ENCODE measurements at places on chromosomes 4 and X.

- no peak for DNase-seq
These were observed 5.4 kb downstream of the CTBP1 start for GRCh38 chr4:1243451-1244080.

- no peak for DNase-seq
These were observed 43.2 kb upstream of the NKX1-1 start for GRCh38 chr4:1449475-1449832.

DNA sequence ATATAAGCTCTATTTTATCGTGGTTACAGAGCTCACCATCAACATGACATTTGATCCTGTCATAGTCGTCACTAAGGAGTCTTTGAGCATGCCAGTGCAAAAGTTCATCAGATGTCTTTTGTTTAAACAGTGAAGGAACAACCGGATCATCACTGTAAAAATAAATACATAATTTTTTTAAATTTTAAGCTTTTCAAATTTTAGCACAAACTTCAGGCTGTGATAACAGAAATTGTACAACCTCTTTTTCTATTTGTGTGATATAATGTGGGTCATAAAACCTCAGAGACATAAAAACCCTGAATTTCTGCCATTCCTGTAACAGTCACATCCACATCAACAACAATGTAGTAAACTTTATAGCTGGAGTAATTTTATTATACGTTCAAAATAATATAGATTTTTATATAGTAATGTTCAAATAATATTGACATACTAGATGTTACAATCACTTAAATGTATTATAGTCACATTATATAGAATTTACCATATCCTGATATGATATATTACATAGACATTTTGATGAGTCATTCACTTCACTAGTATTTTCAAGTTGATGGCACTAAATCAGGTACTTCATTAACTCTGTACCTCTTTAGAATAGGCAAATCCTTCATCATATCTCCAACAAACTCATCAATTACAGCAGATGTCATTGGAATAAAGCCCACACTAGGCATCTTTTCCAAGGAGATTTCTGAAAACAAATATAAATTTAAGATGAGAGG lies 47.7 kb downstream of the DDX60L start:
- DNase-seq: no peak

- DNase-seq: no peak
These were observed 55.7 kb upstream of the CLNK start for GRCh38 chr4:10740251-10740650.

DNA sequence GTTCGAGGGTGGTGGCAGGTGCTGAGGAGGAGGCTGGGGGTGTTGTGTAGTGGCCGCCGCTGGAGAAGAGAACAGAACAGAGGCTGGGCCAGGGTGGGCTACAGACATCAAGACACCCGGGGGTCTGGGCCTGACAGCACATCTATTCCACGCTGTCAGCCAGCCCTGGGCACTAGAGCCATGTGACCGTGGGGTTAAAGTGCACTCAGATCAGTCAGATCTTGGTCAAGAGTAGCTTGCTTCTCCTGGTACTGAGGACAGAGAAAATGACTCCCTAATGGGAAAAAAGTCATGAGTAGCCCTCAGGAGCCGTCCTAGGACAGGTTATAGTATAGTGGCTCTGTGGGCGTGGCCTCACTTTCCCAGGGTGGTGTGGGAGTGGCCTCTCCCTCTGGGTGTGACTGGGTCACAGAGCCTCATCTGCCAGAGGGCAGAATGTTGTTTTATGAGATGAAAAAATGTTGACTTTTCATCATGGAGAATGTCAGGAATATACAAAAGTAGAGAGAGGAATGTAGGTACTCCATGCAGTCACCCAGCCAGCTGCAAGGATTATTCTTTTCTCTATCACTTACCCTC lies 19.4 kb downstream of the TRMT44 start:
- DNase-seq: no peak

- DNase-seq: no peak
These were observed 92.5 kb downstream of the GASK1B start for GRCh38 chr4:158080354-158080753.

GRCh38 chr4:141406237-141406636 lies 185.5 kb downstream of the ZNF330 start:
- DNase-seq: no peak

DNA sequence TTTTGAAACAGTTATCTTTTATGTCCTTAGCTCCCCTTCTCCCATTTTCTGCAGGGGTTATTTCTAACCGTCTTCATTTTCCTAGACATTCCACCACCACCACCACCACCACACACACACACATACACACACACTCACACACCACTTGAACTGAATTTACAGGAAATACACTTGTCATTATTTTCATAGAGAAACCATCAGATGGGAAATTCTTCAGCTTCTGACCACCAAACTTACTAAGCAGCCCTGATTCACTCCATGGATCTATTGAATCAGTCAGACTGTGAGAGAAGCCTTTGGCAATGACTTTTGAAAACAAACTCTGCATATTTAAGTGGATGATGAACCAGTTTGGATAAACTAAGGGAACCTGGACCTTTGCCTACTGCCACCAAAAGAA lies 210.1 kb upstream of the NHS start:
- DNase-seq: no peak

GRCh38 chr4:125244848-125245450 lies 69.8 kb upstream of the FAT4 start:
- DNase-seq: peak; percentile 26

DNA sequence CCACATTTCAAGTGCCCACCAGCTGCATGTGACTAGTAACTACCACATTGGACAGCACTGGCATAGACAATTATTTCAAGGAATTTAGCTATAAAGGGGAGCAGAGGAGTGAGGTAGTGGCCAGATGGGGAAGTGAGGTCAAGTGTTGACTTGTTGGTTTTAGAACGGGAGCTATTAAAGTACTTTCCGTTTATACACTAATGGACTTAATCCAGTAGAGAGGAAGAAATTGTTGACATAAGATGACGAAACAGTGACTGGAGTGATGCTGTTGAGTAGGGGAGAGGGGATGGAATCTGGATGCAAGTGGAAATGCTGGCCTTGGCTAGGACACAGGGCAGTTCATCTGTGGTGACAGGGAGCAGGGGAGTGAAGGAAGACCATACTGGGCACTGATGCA lies 154.4 kb downstream of the AMMECR1 start:
- peak; percentile 21 for DNase-seq

DNA sequence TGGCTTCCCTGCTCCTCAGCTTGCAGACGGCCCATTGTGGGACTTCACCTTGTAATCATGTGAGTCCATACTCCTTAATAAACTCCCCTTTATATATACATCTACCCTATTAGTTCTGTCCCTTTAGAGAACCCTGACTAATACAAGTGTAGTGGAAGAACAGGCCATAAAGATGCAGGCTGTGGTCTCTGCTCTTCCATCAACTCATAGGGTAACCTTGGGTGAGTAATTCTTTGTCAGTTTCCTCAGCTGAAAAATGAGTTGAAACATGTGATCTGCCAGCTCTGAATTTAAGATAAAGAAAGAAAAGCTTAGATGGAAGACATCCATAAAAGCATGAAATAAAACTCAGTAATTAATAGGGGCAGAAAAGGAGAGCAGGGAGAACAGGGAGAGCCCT lies 103.6 kb downstream of the ENOX2 start:
- no peak for DNase-seq

DNA sequence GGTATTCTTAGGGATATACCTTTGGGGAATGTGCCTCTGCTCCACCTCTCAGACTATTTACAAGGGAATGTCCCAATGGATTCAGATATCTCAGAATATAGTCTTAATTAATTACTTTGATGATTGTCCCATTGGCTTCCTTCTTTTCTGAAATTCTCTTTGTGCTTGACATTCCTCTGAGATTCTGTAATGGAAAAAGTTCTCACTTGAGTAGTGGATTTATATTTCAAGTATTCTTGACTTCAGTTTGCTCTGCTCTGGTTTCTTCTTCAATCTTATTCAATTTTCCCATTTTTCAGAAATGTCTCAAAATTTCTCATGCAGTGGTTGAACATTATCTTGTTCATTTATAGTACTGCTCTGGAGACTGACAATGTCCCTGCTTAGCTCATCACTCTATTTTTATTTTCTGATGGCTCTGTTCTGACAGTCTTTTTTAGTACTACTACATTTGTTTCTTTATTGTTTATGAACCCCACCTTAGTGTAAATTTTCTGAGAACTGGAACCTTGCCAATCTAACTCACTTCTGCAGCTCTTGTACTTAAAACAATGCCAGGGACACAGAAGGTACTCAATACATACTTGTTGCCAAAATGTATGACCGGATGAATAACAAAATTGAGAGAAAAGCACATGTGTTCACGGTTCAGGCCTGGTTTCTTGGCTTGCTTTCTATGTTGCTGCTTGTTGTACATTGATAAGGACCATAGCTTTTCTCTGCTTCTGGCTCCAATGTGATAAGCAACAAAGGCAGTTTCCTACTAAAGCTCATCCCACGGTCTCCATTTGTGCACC lies 471.7 kb downstream of the GASK1B start:
- DNase-seq: no peak

GRCh38 chrX:151754641-151755215 lies 20.2 kb downstream of the CNGA2 start:
- no peak for DNase-seq

DNA sequence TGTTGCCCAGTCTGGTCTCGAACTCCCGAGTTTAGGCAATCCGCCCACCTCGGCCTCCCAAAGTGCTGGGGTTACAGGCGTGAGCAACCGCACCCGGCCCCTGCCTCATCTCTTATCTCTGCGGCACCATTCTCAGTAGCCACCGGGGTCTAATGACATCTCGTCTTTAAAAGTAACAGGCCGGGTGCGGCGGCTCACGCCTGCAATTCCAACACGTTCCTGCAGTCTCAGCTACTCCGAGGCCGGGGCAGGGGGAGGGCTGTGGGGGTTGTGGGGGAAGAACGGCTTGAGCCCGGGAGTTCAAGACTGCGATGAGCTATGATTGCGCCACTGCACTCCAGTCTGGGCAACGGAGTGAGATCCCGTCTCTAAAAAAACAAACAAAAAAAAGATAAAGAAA lies 28.8 kb downstream of the ING2 start:
- no peak for DNase-seq

GRCh38 chrX:125151146-125151545 lies 168.5 kb upstream of the TEX13C start:
- DNase-seq: no peak

DNA sequence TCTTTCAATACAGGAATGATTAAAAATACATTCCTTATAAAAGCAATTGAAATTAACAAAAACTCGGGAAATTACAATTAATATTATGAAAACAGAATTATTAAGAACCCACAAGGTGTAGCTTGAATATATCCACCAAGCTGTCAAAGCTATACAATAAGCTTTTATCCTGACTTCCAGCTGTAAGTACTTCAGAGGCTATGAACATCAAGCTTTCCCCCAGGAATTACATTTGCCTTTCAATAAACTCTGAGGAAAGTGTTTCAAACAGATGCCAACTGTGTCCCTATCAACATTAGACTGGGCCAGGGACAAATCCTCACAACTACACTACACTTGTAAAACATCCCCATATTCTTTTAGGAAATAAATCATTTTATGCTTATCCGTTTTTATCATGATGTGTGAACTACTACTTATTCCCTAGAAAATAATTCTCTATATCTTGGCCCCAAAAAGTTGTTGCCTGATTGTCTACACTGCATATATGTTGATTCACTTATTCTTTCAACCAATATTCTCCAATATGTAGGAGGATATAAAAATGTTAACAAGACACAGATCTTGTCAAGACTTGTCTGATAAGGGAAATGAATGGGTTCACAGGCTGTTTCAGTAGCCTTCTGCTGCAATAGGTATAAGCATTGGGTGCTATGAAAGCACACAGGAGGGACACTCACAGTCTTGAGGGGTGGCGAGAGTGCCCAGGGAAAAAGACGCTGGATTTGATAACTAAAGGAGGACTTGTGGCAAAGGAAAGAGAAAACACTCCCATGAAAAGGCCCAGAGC lies 494.1 kb downstream of the CENPC start:
- no peak for DNase-seq

DNA sequence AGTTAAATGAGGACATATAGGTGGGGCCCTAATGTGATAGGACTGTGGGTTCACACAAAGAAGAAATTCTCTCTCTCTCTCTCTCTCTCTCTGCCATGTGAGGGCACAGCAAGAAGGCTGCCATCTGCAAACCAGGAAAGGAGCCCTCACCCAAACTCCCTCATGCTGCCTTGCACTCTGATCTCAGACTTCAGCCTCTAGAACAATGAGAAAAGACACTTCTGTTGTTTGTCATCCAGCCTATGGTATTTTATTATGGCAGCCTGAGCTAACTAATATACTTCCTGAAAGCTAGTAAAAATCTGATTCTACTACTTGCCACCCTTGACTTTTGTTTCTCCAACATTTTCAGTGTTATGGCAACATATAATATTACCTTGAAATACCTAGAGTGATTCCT lies 425.9 kb downstream of the SPOCK3 start:
- no peak for DNase-seq

- DNase-seq: no peak
These were observed 129.6 kb upstream of the NALF2 start for GRCh38 chrX:69374569-69374968.

DNA sequence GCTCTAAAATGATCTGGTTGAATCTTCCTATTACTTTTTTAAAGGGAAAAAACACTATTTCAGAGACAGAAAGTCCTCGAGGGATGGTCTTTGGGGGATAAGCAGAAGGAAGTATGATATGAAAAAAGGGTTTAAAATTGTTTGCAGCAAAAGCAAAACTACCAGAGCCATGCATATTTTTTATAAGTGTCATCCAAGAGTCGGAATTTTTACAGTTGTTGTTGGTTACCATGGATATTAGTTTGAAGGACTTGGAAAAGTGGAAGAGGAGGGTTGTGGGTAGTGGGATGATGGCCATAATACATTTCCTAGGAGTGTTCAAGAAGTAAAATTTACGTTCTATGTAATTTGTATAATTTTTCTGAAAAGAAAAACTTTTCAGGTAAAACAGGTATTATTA lies 134.4 kb downstream of the PCDH7 start:
- no peak for DNase-seq
